Dermis blood vessel endothelial cell (primary cell): ENCODE measurements at places on chromosomes 13 and 19. TPM values are rescaled to one million over a fixed set of nuclear protein-coding genes. Genes with fewer than 3 reads are reported as not detected.

Gene PAK4
- 5.8 and 17.4 TPM in 2 replicates for total RNA-seq

Gene FOXA3
- 0.14 TPM in 1 of 2 replicates, not detected in the other for total RNA-seq

Gene ZNF418
- total RNA-seq, result 4.3 and 4.9 TPM in 2 replicates

Gene ZNF541
- 0.33 and 1.2 TPM in 2 replicates for total RNA-seq

Gene NTF4
- total RNA-seq, result not detected in 2 replicates

Gene VSTM1
- total RNA-seq, result not detected in 2 replicates

Gene IGLON5
- not detected in 2 replicates for total RNA-seq

Gene USPL1
- 20.0 and 26.4 TPM in 2 replicates for total RNA-seq

Gene PLK5
- total RNA-seq, result not detected in 2 replicates

Gene RNF6
- 54.3 and 80.6 TPM in 2 replicates for total RNA-seq

Gene SYT3
- under 0.01 TPM in 1 of 2 replicates, not detected in the other for total RNA-seq

Gene KL
- 0.23 and 1.0 TPM in 2 replicates for total RNA-seq

Gene ITM2B
- total RNA-seq, result 327 and 538 TPM in 2 replicates

Gene EDNRB
- 112 and 119 TPM in 2 replicates for total RNA-seq

Gene SIAH3
- total RNA-seq, result under 0.01 TPM in 1 of 2 replicates, not detected in the other

Gene KLK14
- not detected in 2 replicates for total RNA-seq

Gene CFD
- total RNA-seq, result 2.5 TPM in 1 of 2 replicates, not detected in the other

Gene NPAS1
- total RNA-seq, result 0.05 and 0.17 TPM in 2 replicates

Gene KANK3
- 156 and 179 TPM in 2 replicates for total RNA-seq

Gene CDX2
- not detected in 2 replicates for total RNA-seq

Gene MYO16
- total RNA-seq, result not detected in 2 replicates

Gene ADGRE1
- not detected in 2 replicates for total RNA-seq

Gene APOC4
- not detected in 2 replicates for total RNA-seq

Gene PDX1
- not detected in 2 replicates for total RNA-seq

Gene ZNF486
- 8.8 and 12.6 TPM in 2 replicates for total RNA-seq

Gene FFAR1
- not detected in 2 replicates for total RNA-seq

Gene EBI3
- total RNA-seq, result 0.47 and 3.1 TPM in 2 replicates

Gene KLK13
- not detected in 2 replicates for total RNA-seq

Gene TMPRSS9
- total RNA-seq, result under 0.01 and 0.14 TPM in 2 replicates

Gene FBN3
- 0.05 TPM in 1 of 2 replicates, not detected in the other for total RNA-seq

Gene ZNF562
- total RNA-seq, result 33.8 and 42.7 TPM in 2 replicates

Gene WIZ
- total RNA-seq, result 9.2 and 14.7 TPM in 2 replicates

Gene MLLT1
- total RNA-seq, result 5.1 and 13.2 TPM in 2 replicates

Gene CYP2F1
- total RNA-seq, result not detected in 2 replicates

Gene PCDH8
- total RNA-seq, result under 0.01 TPM in 1 of 2 replicates, not detected in the other

Gene NLRP11
- total RNA-seq, result 0.05 TPM in 1 of 2 replicates, not detected in the other

Gene ACP5
- 0.37 and 8.8 TPM in 2 replicates for total RNA-seq

Gene ZNF729
- not detected in 2 replicates for total RNA-seq
